Cerebellum (tissue), 4 donors: ENCODE measurements at places on chromosomes 6 and 20.

- no peak for DNase-seq
Observed at GRCh38 chr20:60035-60918, 27.2 kb upstream of the DEFB125 start.

GRCh38 chr6:21827425-21828202, 234.1 kb downstream of the SOX4 start:
- DNase-seq = no peak

- no peak for DNase-seq
Observed at GRCh38 chr6:30443657-30444450, 45.5 kb upstream of the HLA-E start.

DNA sequence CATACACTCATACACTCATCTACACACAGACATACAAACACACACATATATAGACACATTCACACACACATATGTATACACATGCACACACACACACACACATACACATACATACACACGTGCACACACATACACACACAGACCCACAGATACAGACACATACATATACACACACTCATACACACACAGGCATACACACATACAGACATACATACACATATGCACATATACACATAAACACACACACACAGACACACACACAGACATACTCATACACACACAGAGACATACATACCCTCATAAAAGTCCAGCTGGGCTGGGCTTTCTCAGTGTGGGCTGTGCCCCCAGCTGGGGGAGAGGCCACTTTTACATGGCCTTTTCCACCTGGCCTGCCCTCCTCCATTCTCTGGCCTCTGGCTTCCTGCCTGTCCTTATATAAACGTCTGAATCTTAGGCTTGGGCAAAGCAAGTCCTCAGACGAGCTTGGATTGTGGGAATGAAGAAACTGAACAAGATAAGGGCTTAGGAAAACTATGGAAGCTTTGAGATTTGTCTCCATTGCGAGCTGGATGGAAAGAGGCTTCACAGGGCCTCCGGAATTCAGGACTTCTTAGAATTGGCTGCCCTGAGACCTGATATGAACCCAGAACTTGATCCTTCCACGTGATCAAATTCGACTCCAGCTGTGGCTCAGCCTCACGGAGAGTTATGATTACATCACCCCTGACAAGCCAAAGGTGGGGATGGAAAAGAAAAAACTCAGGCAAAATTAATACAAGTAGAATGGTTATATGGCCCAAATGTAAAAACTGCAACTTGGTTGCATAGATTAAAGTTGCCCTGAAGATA, 22.5 kb upstream of the CST3 start:
- no peak for DNase-seq

DNA sequence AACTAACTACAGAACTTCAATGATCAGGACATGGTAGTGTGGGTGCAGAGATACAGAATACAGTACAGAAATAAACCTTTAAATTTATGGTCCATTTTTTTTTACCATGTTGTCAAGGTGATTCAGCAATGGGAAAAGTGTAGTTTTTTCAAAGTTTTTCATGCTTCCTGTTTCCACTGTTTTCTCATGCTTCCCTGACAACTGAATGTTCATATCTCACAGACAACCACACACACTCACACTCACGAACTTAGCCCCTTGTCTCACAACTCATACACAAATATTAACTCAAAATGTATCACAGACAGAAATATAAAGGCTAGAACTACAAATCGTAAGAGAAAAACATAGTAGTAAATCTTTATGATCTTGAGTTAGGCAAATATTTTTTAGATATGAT, 232.6 kb upstream of the CDYL start:
- DNase-seq = no peak

- DNase-seq = no peak
Observed at GRCh38 chr6:107917451-107918375, 40.3 kb downstream of the SEC63 start.

- DNase-seq = no peak
Observed at GRCh38 chr6:2225422-2226392, 19.7 kb downstream of the GMDS start.

DNA sequence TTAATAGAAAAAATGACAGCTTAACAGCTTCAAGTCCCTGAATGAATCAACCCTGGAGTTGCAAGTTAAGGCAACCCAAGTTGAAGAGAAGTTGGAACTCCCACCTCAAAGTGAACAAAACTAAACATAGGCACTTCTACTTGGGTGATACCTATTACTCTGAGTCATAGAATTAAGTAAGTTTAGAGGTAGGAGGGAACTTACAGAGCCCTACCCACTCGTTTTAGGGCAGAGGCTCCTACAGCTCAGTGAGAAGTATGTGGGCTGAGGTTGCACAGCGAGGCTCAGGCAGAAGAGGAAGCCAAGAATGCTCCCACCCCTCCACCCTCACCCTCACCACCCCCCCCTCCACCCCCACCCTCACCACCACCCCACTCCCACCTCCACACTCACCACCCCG, 42.2 kb downstream of the NFATC2 start:
- no peak for DNase-seq

DNA sequence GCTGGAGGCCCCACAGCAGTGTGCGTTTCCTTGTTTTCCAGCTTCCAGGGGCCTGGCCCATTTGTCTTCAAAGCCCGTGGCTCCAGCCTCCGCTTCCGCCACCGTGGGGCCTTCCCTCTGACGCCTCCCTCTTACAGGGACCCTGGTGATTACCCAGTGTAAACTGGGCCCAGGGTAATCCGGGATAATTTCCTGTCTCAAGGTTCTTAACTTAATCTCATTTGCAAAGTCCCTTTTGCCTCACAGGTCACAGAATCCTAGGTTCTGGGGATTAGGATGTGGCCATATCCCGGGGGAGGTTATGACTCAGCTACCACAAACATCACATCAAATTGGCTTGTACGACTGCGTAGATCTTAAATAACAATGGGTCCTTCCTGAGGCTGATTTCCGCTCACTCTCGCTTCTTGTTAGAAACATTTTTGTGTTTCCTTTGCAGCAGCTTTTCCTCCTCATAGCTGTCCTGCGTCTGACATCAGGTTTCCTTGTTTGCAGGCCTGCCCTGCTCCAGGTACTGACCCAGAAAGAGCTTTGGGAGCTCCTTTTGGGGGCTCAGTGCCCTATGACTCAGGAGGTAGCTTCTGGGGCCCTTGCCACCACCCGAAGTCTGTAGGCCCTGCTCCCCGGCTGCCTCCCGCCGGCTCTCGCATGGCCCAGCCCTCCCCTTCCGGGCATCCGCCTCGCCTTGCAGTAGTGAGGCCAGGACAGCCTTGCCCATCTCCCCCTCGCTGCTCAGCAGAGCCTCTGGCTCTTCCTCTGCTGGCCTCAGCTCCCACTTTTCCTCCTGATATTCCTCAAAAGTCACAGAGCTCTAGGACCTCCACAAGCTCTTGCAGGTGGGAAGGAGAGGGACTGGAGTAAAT, 100.5 kb downstream of the ERMARD start:
- DNase-seq = no peak

GRCh38 chr20:37816726-37817125, 86.2 kb upstream of the VSTM2L start:
- DNase-seq = no peak

DNA sequence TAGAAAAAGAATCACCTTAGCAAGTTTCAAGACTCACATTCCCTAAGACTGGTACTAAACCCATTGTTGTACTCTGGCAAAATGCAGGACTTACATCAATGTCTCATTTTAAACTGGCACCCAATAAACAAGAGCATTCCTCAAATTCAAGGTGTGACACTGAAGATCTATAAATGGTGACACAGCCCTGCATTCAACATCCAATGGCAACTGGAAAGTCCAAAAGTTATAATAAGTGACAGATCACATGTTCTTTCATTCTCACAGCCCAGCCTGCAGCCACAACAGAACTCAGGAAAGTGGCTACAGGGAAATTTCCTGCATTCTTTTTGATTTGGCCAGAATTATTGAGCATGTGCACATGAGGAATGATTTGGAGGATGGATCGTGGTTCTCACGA, 57.5 kb downstream of the MBOAT1 start:
- no peak for DNase-seq

- no peak for DNase-seq
Observed at GRCh38 chr20:17666481-17666880, 15.6 kb downstream of the RRBP1 start.

- DNase-seq = no peak
Observed at GRCh38 chr6:71114986-71115385, 158.1 kb upstream of the B3GAT2 start.

- no peak for DNase-seq
Observed at GRCh38 chr6:106114492-106114891, 28.4 kb downstream of the PRDM1 start.

GRCh38 chr20:53381568-53382262, 211.9 kb downstream of the ZNF217 start:
- no peak for DNase-seq

- DNase-seq = no peak
Observed at GRCh38 chr20:25720285-25720684, 23.6 kb upstream of the ZNF337 start.

GRCh38 chr6:107956181-107956580, 1.8 kb downstream of the SEC63 start:
- no peak for DNase-seq

- DNase-seq = no peak
Observed at GRCh38 chr6:148854992-148855391, 108.2 kb downstream of the UST start.

DNA sequence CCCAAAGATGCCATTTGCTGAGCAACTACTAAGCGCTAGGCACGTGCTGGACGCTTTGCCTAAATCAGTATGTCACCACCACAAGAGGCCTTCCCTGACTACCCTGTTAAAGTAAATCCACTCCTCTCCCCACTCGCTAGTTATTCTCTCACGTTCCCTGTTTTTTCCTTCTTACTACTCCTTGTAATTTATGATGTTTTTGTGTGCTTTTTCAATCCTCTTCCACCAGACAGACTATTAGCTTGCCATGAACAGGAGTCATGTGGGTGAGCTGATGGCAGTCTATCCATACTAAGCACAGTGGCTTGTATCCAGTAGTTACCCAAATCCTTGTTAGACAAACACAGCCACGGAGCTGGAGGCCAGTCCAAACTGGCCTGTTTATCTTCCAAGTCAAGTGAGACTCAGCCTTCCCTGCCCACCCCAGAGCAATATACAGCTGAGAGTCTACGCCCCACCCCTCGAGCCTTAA, 41.2 kb downstream of the C6orf132 start:
- no peak for DNase-seq

GRCh38 chr6:39361657-39362486, 39.4 kb upstream of the KCNK16 start:
- DNase-seq = peak; percentile 67

GRCh38 chr6:107348224-107348623, 111.1 kb downstream of the PDSS2 start:
- no peak for DNase-seq

- DNase-seq = no peak
Observed at GRCh38 chr20:37256286-37256685, 5.3 kb downstream of the GHRH start.

DNA sequence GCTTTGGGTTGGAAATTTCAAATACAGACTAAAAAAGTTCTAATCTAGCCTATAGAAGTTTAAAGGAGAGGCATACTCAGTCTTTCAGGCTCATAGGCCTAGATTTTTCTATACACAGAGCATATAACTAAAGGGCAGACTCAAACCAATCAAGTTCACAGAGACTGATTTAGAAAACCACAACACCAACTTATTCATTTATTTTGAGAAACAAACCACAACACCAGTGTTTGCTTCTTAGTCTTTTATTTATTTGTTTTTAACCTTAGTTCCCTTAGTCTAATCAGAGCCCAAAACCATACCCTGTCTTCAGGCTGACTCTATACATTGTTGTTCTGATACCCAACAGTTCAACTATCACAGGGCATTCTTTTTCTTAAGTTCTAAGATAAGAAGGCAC, 103.7 kb downstream of the REV3L start:
- no peak for DNase-seq

DNA sequence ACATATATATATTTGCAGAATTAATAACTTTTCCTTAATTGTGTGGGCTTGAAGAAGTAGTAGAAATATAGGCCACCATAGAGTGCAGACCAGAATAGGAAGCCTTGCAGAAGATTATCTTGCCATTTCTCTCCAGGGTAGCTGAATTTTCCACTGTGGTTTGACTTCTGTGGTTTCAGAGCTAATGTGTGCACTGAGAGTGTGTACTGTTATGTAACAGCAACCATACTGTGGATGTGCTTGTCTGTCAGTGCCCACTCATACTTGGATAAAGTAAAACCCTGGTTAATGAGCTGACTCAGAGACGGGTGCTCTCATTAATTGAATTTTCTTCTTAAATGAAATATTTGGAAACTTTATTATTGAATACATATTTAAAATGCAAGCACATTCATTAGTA, 57.2 kb downstream of the CEP43 start:
- DNase-seq = no peak

DNA sequence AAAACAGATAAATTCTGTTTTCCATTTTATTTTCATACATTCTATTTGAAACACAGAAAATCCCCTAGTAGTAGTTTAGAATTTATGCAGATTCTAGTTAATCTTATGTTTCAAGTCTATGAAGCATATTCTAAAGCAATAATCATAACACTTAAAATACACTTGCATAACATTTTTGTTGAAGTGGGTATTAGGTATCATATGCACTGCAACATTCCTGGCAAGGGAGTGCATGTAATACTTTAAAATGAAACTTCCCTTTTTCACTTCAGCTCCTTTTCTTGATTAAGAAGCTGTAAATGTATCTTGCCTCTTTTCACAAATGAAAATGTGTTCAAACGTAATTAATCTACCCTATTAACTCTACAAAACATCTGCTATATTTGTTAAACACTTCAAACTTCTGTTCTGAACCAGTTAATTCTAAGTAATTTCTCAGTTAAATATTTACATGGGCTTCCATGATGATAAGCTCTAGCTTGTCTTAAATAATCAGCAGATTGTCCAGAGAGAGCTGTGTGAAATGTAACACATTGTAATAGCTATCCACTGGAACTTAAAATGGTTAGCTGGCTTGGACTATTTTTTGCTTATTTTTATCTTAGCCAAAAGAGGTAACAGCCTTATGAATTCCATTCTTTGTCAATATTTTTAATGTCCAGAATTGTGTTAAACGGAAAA, 192.8 kb downstream of the COL19A1 start:
- no peak for DNase-seq

DNA sequence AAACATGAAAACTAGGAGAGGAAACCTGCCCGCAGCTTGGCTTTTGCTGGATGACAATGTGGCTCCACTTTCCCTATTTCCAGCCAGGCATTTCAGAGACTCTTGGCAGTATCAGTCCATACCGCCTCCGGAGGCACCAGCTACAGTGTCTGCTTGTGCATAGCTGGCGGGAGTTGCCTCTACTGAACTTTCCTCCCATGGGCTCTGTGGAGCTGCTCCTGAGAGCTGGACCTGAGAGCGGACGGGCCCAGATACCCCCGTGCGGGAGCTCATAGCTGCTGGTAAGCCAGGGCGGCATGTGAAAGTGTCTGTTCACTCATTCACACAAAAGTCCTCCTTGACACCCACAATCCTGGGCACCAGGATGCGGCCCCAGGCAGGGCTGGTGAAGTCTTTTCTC, 130.3 kb upstream of the PMEPA1 start:
- DNase-seq = no peak

- no peak for DNase-seq
Observed at GRCh38 chr6:39657355-39658135, 67.7 kb downstream of the KIF6 start.
